NCI-H1092 (cell line): ENCODE measurements at places on chromosomes 7 and 10.
A peak's percentile ranks its signal among the peaks of the same experiment; 100 is the strongest.

DNA sequence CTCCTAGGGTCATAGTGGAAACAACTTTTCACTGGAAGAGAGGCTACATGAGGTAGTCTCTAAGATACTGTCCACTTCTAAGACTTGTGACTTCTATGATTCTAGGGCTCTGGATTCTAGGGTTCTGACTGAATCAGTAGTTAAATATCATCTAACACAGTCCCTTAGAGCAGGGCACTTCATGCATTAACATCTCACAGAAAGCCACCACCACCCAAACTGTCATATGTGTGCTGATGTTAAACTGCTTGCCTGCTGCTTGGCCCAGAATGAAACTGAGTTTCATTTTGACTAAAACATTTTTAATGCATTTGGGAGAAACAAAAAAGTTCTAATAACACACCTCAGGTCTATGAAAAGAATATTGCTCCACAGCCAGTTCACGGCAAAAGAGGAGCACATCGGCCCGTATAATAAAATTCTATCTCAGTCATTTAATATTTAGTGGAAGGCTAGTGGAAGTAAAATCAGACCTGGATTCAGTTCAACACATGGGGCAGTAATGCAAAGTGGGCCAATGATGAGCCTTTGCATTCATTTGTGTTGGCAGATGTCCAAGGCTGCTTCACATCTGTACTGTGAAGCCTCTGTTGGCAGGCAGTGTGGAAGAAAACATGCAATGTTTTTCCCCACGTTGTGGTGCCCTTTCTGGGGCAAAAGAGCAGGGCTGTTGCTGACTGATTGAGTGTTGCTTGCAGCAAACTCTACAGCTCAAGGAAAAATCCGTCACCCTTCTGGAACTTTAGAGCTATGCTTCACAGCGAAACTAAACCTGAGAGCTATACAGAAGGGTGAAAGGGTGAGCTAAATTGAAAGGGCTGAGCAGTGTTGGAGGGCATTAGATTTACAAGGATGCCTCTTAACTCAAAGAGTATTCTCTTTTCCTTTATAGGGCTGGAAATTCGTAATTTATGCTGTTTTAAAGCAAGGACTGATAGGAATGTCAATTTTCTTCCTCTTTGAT lies 33.5 kb upstream of the AUTS2 start:
- peak; percentile 92 for DNase-seq

- no peak for DNase-seq
Measured at GRCh38 chr7:74029089-74029785, 1.3 kb downstream of the ELN start.

GRCh38 chr10:21519397-21519933 lies 6.0 kb downstream of the SKIDA1 start:
- no peak for DNase-seq

DNA sequence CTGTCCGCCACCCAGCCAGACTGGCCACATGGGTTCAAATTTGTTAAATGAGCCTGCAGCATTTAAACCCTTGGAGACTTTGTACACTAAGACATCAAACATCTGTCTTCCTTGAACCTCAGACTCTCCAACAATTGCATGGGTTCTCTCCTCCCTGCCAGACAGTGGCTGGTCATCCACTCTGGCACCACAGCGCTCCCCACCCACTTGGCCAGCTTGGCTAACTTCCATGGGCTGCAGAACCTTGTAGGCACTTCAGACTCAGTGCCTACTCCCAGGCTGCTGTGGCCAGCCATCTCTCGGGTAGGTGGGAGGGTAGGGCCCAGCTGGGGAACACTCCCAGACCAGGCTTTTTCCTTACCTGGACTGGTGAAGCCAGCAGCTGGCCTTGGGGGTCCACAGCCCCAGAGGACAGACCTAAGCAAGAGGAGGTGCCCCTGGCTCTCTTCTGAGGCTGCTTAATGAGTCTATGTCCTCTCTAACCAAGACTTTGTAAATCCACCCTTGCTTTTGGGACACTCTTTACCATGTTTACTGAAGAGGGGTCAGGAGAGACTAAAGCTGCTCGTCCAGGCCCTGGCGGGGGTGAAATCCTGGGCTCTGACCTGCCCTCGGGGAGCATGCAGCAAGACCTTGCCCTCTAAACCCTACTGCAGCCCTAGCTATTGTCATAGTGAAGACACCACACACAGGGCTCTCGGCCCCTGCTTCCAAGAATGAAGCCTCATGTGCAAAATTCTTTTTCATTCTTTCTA lies 82.7 kb downstream of the ARHGAP22 start:
- no peak for DNase-seq

DNA sequence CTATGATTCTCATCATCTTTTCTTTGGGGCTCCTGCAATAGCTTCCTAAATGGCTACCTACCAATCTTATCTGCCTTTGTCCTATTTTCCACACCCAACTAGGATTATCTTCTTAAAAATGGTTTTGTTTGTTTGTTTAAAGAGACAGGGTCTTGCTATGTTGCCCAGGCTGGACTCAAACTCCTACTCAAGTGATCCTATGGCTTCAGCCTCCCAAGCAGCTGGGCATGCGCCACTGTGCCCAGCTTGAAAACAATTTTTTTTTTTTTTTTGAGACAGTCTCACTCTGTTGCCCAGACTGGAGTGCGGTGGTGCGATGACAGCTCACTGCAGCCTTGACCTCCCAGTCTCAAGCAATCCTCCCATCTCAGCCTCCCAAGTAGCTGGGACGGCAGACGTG lies 14.9 kb downstream of the DNMBP start:
- no peak for DNase-seq

- DNase-seq, result no peak
Measured at GRCh38 chr10:77296534-77297392, 340.8 kb downstream of the KCNMA1 start.

- no peak for DNase-seq
Measured at GRCh38 chr10:13453896-13454295, 74.9 kb downstream of the BEND7 start.

GRCh38 chr7:82449910-82450309 lies 6.3 kb upstream of the CACNA2D1 start:
- DNase-seq, result no peak

- no peak for DNase-seq
Measured at GRCh38 chr10:107653832-107654287, 489.4 kb upstream of the SORCS1 start.

DNA sequence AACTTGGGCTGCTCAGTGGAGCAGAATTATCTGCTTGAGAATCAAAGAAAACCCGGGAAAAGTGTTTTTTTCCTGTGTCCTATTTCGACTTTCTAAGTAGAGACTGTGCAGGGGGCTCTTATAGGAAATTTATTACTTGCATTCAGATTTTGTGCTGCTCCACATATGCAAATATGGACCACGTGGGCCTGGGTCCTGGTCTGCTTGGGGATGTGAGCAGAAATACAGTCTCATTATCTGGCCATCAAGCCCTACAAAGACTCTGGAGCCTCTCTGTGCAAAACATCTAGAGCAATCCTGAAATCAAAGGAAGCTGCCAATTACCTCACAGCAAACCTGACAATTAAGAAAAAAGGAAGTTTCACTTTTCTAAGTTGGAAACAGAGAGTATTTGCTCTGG lies 216.9 kb downstream of the LRMDA start:
- no peak for DNase-seq

GRCh38 chr7:127901895-127902703 lies 129.1 kb downstream of the LRRC4 start:
- no peak for DNase-seq

GRCh38 chr10:124041675-124042445 lies 51.5 kb downstream of the CHST15 start:
- no peak for DNase-seq

- no peak for DNase-seq
Measured at GRCh38 chr10:128077155-128077875, 48.9 kb downstream of the MKI67 start.

DNA sequence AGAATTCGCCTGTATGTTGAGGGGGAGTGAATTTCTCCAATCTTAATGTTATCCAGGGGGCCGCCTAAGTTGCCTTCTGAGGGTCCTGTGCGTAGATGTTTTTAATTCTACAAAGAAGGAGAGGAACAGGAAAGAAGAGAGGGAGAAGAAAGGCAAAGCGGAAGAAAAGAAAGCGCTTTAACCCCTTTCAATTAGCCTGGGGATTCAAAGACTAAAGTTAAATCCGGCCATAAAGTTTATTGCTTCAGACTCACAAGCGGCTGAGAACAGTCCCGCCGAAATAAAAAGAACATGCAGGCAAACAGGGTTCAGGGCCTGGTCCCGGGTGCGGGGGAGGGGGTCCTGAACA lies 4.5 kb downstream of the HOXA5 start:
- no peak for DNase-seq

- DNase-seq, result no peak
Measured at GRCh38 chr7:84532196-84532595, 337.6 kb upstream of the SEMA3A start.

- no peak for DNase-seq
Measured at GRCh38 chr7:78350926-78351325, 552.4 kb downstream of the PHTF2 start.

DNA sequence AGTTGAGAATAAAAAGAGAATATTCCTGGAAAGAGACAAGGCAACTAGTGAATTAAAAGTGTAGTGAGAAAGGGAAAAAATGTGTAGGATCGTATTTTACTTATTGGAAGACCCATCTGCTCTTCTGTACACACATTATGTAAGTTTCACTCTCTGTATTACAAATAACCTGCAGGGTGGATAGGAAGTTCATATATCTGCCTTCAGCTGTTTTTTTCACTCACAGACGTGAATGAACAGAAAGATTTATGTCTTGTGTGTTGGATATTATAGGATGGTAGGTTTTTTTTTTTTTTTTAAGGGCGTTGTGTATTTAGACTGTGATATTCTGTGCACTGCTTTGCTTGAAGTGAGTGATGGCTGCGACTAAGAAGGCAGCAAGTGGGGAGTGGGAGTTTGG lies 266.5 kb downstream of the AUTS2 start:
- no peak for DNase-seq

GRCh38 chr7:107680478-107680877 lies 19.9 kb downstream of the SLC26A4 start:
- no peak for DNase-seq

- DNase-seq, result no peak
Measured at GRCh38 chr10:132716691-132717490, 69.1 kb downstream of the NKX6-2 start.

DNA sequence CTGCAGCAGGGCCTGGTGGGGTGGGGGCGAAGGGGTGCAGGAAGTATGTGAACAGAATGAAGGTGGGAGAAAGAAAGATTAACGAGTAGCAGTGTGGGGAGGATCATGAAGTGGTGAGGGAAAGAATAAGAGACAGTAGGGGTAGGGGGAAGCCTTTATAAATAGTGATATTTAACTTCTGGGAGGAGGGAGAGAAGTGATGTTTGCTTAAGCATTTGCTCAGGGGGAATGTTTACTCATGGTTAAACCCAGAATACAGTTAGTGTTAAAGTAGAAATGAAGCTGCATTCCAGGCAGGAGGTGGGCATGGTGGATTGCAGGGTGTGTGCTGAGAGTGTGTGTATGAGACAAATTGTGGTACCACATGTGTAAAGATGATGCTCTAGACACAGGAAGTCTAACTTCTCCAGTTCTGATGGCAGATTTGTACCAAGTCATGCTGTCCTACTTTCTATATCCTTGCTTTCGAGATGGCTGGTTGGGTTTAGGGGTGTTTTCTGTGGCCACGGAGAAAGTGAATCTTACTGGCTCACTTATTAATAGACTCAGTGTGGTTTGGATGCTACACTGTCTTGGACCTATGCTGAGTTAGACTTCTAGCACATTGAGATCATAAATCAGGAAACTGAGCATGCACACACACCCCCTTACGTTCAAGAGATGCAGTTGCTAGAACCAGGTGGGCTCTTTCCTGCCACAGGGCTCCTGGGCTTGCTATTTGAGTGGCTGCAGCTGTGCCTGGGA lies 10.6 kb upstream of the DNMBP start:
- no peak for DNase-seq

- no peak for DNase-seq
Measured at GRCh38 chr10:74842301-74842954, 16.0 kb downstream of the KAT6B start.

- no peak for DNase-seq
Measured at GRCh38 chr10:102752266-102752930, 8.7 kb downstream of the WBP1L start.

DNA sequence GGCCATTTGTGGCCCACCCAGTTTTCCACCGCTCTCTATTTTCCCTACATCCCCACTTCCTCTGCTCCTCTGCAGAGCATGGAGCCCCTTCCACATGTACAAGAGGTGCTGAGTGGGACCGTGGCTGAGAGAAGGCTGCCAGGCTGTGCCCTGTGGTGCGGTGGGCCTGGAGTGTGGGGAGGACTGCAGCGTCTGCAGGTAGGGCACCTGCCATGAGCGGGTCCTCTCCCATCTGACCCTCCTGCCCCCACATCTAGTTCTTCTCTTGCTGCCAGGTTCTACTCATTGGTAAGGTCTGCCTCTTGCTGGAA lies 145.6 kb upstream of the FAM20C start:
- no peak for DNase-seq

- DNase-seq, result no peak
Measured at GRCh38 chr7:135744938-135745702, 3.5 kb downstream of the FAM180A start.

DNA sequence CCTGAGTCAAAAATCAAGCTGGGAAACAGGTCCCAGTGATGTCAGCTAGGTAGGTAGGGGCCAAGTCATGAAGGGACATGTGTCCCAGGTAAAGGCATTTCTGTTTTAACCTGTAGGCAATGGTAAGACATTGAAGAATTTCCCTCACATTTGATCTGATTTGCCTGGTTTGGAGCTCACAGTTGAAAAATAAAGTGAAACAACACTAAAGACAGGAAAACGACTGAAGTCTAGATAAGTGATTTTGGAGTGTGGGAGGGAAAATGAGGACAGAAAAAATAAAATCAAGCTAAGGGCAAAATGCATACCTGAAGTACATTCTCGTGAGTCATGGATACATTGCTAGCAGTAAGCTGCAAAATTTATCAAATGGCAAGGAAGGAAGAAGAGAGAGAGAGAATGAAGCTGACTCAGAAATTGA lies 169.9 kb downstream of the SKIDA1 start:
- no peak for DNase-seq

DNA sequence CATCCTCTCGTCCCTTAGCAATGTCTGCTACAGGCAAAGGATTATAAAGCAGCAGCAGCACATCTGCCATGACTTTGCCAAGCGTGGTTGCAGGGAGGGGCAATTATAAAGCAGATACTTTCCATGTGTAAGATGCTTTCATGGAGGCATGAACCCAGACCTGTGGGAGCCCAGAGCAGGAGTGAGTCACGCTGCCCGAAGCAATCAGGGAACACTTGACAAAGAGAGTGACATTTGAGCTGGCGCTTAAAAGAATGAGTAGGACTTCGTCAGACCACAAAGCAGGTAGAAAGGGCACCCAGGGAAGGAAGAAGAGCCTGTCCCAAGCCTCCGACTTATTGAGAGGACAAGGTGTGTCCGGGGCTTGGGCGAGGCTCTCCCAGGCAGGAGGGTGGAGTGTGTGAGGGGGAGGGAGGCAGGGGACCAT lies 147.2 kb downstream of the MYOF start:
- no peak for DNase-seq
